ENCODE measurements at places on chromosomes 11 and 22.

DNA sequence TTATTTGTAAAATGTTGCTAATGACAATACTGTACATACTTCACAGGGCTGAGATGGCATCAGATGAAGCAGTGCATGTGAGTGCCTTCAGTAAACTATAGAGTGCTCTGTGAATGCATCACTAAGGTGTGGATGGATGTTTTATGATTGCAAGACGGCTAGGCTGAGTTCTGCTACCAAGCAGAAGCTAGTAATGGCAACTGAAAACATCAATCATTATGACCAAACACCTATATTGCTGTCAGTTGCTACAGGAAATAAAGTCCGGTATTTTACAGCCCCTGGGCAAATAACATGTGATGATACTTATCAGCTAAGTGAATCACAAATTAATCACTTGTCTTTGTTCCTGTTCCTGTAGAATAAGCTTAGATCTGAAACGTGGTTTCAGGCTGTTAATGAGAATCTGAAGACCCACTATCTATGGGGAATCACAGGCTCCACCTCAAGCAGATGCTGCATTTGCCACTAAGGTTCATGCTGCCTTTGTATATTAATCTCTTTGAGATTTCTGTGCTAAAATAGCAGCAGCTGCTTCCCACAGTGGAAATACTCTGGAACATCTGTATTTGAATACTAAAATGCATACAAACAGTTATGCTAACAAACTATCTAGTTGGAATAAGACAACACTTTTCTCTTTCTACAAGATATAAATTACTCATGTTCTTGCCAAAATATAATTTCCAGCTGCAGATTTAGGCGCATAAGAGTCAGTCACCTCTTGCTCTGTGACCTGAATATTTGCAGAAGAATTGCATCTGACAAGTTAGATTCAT lies 254.0 kb upstream of the PITPNB start:
- DNase-seq = no peak
- H3K4me3 ChIP-seq = no peak overlapping the region
- no peaks in the 10 kb centered on the region for H3K36me3 ChIP-seq
- no peaks in the 10 kb centered on the region for H3K4me1 ChIP-seq
- no peaks in the 10 kb centered on the region for H3K27me3 ChIP-seq

DNA sequence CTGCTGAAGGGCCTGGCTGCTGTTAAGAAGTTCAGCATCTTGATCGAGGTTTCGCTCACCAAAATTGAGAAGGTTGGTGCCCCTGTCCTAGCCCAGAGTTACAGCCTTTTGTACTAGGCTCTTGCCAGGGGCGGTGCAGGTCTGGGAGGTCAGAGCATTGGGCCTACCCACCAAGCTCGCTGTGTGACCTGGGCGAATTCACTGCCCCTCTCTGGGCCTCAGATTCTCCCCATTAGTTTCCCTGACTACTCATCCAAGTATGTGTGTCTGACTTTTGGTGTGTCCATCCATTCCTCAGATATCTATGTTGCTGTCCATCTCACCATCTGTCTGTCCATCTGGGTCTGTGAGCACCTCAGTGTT lies 10.9 kb downstream of the USP35 start:
- peaks cover 18% of the 10 kb centered on the region for H3K4me1 ChIP-seq
- H3K27ac ChIP-seq = no peak overlapping the region
- no peak for DNase-seq
- H3K4me3 ChIP-seq = no peak overlapping the region
- no peaks in the 10 kb centered on the region for H3K27me3 ChIP-seq

DNA sequence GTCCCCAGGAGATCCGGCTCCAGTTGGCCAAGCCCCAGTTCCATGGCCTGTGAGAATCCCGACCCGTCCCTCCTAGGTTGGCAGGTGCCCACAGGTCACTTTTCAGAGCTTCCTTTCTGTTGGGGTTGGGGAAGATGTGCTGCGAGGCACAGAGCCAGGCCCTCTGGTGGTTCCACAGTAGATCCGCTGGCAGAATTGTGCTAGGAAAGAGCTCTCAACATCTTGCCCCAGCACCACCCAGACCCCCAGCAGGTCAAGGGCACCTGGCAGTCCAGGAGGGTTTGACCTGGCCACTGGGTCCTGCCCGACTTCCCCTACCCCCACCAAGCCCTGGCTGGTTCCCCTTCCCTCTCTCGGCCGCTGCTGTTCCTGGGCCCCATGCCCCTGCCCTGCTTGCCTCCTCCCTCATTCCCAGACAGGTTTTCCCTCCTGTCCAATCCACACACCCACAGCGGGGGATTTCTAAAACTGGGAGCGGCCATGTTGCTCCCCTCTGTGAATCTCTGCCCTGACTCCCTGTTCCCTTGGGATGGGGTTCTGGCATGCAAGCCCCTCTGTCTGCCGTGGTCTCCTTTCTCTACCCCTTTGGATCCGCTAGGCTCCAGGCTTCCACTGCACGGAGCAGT lies 26.2 kb upstream of the GCAT start:
- no peaks in the 10 kb centered on the region for H3K4me1 ChIP-seq
- no peaks in the 10 kb centered on the region for H3K36me3 ChIP-seq
- H3K4me3 ChIP-seq = no peak overlapping the region
- DNase-seq = no peak

GRCh38 chr22:30040499-30041260 lies 39.6 kb upstream of the HORMAD2 start:
- no peak for DNase-seq
- no peaks in the 10 kb centered on the region for H3K4me1 ChIP-seq
- no peaks in the 10 kb centered on the region for H3K36me3 ChIP-seq
- no peak overlapping the region for H3K27ac ChIP-seq
- no peaks in the 10 kb centered on the region for H3K27me3 ChIP-seq

- no peaks in the 10 kb centered on the region for H3K27me3 ChIP-seq
- peak overlapping the region; percentile 100 for H3K27ac ChIP-seq
- no peak for DNase-seq
- H3K4me3 ChIP-seq = peak overlapping the region; percentile 86
- H3K36me3 ChIP-seq = peaks cover 23% of the 10 kb centered on the region
- H3K4me1 ChIP-seq = peaks cover 19% of the 10 kb centered on the region
Measured at GRCh38 chr11:72815110-72815618, 953 bp downstream of the ATG16L2 start.

GRCh38 chr11:776561-777287 lies 563 bp downstream of the GATD1 start:
- peak overlapping the region; percentile 81 for H3K4me3 ChIP-seq
- H3K27me3 ChIP-seq = no peaks in the 10 kb centered on the region
- peaks cover 22% of the 10 kb centered on the region for H3K4me1 ChIP-seq

DNA sequence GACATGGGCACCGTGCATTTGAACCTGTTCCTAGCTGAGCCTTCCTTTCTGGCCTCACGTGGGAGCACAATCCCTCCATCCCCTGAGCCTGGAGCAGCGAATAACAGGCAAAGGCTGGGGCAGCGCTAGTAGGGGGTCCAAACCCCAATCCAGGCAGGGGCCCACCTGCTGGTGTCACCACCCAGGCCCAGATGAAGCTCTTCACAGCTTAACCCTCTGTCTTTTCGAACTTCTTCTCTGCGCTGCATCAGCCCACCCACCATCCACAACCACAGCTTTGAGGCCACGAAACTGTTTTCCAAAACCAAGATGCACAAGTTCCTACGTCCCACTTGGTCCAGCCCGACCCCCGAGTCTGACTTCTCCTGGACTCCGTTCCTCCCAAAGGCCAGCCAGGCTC lies 11.5 kb downstream of the KCNC1 start:
- H3K27ac ChIP-seq = no peak overlapping the region
- H3K27me3 ChIP-seq = no peaks in the 10 kb centered on the region
- no peak for DNase-seq
- no peak overlapping the region for H3K4me3 ChIP-seq
- no peaks in the 10 kb centered on the region for H3K36me3 ChIP-seq

DNA sequence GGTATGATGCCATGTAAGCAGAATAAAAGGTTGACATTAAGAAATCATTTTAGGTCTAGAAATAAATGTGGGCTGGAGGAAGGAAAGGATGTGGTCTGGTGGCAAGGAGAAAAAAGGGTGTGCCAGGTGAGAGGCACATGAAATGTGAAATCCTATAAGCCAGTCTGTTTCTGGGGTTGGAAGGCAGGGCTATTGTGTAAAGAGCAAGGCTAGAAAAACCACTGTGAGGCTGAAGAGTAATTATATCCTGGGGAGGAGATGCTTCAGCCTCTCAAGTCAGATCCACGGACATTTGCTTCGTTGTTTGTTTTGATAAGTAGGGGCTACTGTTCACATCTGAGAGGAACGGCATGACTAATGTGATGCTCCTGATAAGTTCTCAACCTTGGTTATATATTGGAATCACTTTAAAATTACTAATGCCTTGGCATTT lies 77.5 kb upstream of the CTSC start:
- DNase-seq = no peak
- H3K36me3 ChIP-seq = no peaks in the 10 kb centered on the region
- H3K27ac ChIP-seq = no peak overlapping the region
- peak overlapping the region; percentile 28 for H3K4me3 ChIP-seq
- H3K27me3 ChIP-seq = no peaks in the 10 kb centered on the region

GRCh38 chr11:6862961-6863360 lies at the start of gene OR10A2:
OR10A2 (plus strand) TSS chr11:6863057; CDS start chr11:6869755, 6,698 bp downstream.
- H3K27me3 ChIP-seq = no peaks in the 10 kb centered on the region
- DNase-seq = no peak
- H3K36me3 ChIP-seq = no peaks in the 10 kb centered on the region

DNA sequence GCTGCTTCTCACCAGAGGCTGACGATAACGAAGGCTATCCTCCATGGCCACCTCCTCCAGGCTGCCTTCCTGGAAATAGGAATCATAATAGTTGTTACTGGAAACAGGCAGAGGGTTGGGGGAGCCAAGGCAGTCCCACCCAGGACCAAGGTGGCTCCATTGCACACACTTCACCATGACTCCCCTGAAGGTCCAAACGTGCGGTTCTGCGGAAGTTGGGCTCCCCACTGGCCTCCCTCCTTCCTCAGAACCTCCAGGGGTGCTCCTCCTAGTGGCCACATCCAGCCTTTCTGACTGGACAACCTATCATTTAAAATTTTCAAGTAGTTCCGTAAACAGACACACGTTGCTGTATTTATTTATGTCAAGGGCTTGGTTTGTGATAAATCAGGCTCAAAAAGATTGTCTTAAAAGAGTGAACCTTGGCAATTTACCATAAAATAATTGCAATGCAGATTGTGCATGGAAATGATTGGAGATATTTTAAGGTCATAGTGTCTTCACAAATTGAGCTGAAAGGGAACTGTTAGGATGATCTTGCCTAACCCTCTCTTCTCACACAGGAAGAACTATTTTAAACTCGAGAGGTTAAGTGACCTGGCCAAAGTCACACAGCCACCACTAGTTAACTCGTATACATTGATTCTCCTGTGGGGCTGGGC lies 1.4 kb upstream of the TCN2 start:
- no peak for DNase-seq
- no peak overlapping the region for H3K27ac ChIP-seq
- H3K4me1 ChIP-seq = peaks cover 10% of the 10 kb centered on the region

DNA sequence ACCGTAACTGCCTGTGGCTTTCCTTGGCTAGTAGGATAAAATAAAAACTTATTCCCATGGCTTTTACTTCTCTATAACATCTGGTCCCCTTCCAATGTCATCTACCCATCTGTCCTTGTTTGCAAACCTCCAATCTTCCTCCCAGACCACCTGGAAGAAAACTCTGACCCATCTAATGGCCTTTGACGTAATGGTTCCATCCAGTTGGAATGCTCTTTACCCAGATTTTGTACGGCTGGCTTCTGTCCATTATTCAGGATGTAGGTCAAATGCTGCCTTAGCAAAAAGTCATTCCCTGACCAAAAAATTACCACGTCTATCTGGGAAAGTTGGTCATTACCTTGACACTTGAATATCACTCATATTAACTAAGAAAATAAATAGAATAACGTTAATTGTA lies 577.9 kb upstream of the ANO5 start:
- H3K27ac ChIP-seq = no peak overlapping the region
- H3K4me1 ChIP-seq = no peaks in the 10 kb centered on the region

DNA sequence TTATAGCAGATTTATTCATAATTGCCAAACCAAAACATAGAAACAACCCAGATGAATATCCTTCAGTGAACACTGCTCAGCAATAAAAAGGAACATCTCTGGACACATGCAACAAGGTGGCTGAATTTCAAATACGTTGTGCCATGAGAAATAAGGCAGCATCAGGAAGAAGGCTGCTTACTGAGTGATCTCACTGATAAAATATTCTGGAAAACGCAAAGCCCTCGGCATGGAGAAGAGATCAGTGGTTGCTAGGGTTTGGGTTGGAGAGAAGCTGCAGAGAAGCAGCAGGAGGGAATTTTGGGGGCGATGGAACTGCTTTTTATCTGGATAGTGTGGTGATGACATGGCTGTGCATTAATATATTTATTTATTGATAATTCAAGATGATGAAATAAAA lies 11.0 kb upstream of the SHANK2 start:
- H3K4me1 ChIP-seq = no peaks in the 10 kb centered on the region
- H3K36me3 ChIP-seq = no peaks in the 10 kb centered on the region
- H3K27ac ChIP-seq = no peak overlapping the region
- DNase-seq = no peak

DNA sequence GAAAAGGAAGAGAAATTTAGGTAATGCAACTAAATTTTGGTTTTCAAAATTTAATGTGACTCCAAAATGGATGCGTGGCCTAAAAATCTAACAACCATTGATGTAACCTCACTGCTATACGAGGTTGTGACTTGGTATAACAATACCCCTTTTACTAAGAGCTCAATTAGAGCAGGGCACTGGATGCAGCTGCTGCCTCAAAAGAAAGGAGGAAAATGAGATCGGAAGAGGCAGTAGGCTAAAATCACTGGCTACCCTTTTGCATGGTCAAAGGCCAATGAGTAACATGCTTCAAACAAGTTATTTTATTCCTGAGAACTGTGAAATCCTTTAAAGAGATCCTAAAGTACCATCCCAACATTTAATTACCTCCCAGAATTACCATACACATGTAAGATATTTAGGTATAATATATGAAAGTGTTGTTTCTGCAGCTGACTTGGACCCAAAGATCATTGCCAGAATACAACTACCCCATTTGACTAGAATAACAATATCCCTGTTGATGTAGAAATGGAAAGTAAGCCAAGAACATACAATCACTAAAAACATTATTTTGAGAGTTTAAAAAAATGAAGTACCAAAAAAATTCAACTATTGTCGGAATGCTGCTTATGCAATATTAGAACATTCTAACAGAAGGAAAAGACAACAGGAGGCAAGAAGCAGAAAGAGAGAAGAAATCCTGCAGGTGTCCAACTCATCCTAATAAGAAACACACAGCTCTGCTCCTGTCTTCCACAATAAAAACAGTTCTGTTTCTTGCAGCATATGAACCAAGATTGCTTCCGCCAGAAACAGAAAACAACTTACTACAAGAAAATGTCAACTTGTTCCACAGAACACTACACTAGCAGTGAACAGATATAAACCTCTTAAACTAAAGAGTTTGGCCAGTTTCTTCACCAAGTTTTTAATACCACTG lies 15.0 kb downstream of the SIK3 start:
- H3K27me3 ChIP-seq = no peaks in the 10 kb centered on the region
- H3K4me1 ChIP-seq = peaks cover 8% of the 10 kb centered on the region
- H3K36me3 ChIP-seq = no peaks in the 10 kb centered on the region
- H3K4me3 ChIP-seq = no peak overlapping the region

GRCh38 chr11:64621283-64622019 lies 30.4 kb downstream of the SLC22A12 start:
- H3K4me3 ChIP-seq = no peak overlapping the region
- no peaks in the 10 kb centered on the region for H3K27me3 ChIP-seq
- no peaks in the 10 kb centered on the region for H3K4me1 ChIP-seq

GRCh38 chr11:10653946-10654810 lies 39.4 kb downstream of the IRAG1 start:
- H3K4me3 ChIP-seq = no peak overlapping the region
- no peaks in the 10 kb centered on the region for H3K4me1 ChIP-seq
- DNase-seq = no peak
- H3K27me3 ChIP-seq = no peaks in the 10 kb centered on the region
- no peak overlapping the region for H3K27ac ChIP-seq

GRCh38 chr11:73399636-73400035 lies 23.4 kb downstream of the RELT start:
- H3K27ac ChIP-seq = no peak overlapping the region
- peaks cover 7% of the 10 kb centered on the region for H3K36me3 ChIP-seq
- no peaks in the 10 kb centered on the region for H3K27me3 ChIP-seq
- DNase-seq = no peak
- no peak overlapping the region for H3K4me3 ChIP-seq
- H3K4me1 ChIP-seq = no peaks in the 10 kb centered on the region
